A673 (cell line): ENCODE measurements at places on chromosomes 2 and 18. TPM values are rescaled to one million over a fixed set of nuclear protein-coding genes. Genes with fewer than 3 reads are reported as not detected.

Gene C2orf78
- total RNA-seq, result not detected in 2 replicates

Gene FHL2
- total RNA-seq, result 3.2 and 4.7 TPM in 2 replicates

Gene MFSD2B
- total RNA-seq, result 0.42 TPM in 1 of 2 replicates, not detected in the other

Gene PUS10
- total RNA-seq, result 4.2 and 5.2 TPM in 2 replicates

Gene TLX2
- not detected in 2 replicates for total RNA-seq

Gene RAX
- total RNA-seq, result 18.3 and 19.3 TPM in 2 replicates

Gene SLC66A2
- 28.0 and 34.9 TPM in 2 replicates for total RNA-seq

Gene KCNG2
- not detected in 2 replicates for total RNA-seq
